Muscle of back (tissue), 13 donors: ENCODE measurements at places on chromosomes 7 and 10.

DNA sequence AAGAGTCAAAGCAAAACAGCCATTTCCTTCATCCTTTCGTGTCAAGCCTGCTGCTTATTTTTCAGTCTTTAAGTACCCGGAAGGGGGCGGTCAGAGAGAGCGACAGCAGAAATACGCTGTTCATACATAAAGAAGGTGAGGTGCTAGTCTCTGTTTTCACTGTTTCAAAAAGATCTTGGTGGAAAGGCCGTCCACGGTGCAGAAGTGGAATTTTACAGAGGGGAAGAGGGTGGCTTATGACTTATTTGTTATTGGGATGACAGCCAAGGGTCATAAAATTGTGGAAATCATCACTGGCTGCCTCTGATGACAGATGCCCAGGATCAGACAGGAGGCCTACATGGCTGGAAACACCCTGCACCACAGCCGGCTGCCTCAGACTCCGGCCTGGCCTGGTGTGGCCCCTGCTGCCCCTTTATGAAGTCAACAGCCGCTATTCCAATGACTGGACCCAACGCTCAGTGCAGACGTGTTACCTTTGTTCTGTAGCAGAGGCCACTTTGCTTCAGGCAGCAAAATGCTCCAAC lies 57.0 kb downstream of the HIPK2 start:
- DNase-seq = no peak

DNA sequence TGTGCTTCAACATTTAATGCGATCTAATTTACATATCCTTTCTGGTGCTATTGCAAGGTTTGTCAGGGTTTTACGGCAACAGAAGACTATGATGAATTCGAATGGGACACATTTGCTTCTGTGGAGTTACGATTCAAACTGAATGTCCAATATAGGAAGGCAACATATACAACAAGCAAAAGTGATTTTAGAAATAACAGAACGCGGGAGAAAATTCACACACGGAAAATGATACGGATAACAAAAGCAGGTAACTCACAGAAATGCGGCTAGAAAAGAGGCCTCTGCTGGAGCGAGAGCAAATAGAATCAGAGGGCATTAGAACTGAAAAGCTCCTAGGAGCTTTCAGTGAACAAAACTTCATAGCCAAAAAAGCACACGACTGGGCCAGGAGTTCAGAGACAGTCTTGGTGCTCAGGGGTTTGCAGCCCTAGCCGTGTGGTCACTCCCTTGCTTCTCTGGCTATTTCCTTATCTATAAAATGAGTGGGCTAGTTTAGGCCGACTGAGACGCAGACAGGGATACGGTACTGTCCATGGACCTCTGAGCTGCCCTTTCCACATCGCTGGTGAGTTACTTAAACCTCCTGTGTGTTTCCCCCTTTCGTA lies 557 bp upstream of the TAX1BP1 start:
- no peak for DNase-seq

GRCh38 chr10:10552948-10553347 lies 464.7 kb upstream of the CELF2 start:
- DNase-seq = no peak

DNA sequence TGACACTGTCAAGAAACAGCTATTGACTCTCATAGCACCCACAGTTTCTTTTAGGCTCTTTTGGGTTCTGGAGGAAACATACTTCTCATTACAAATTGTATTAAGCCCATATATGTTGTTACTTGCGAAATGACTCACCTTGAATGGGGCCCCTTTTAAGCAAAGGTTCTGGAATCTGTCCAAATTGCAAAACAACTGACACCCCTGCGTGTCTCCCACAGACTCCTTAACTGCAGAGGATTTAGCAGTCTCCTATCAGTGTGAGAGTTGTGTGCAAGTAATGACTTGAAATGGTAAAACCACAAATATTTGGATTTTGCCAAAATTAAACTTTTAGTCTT lies 192.3 kb downstream of the DNAJC1 start:
- DNase-seq = no peak

- no peak for DNase-seq
Observed at GRCh38 chr10:47365431-47366180, 17.4 kb downstream of the RBP3 start.

GRCh38 chr7:157714166-157715070 lies 377.6 kb downstream of the DNAJB6 start:
- no peak for DNase-seq

- DNase-seq = peak; percentile 7
Observed at GRCh38 chr10:61503051-61503450, 49.9 kb upstream of the TMEM26 start.

DNA sequence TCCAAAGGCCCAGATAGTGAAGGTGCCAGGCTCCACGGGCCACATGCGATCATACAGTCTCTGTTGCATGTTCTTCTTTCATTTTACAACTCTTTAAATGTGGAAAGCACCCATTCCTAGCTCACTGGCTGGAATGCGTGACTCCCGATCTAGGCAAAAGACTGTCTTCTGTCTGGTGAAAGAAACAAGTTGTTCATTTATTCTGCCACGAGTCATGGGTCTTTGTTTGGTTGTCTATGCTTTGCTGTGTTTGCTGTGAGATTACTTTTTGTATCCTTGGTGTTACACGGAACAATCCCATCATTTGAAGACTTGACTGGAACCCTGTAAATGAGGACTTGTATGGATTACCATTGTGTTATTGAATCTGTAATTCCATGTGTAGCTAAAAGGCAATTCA lies 41.9 kb downstream of the NPVF start:
- no peak for DNase-seq

GRCh38 chr7:151984612-151985011 lies 28.4 kb downstream of the GALNTL5 start:
- no peak for DNase-seq

DNA sequence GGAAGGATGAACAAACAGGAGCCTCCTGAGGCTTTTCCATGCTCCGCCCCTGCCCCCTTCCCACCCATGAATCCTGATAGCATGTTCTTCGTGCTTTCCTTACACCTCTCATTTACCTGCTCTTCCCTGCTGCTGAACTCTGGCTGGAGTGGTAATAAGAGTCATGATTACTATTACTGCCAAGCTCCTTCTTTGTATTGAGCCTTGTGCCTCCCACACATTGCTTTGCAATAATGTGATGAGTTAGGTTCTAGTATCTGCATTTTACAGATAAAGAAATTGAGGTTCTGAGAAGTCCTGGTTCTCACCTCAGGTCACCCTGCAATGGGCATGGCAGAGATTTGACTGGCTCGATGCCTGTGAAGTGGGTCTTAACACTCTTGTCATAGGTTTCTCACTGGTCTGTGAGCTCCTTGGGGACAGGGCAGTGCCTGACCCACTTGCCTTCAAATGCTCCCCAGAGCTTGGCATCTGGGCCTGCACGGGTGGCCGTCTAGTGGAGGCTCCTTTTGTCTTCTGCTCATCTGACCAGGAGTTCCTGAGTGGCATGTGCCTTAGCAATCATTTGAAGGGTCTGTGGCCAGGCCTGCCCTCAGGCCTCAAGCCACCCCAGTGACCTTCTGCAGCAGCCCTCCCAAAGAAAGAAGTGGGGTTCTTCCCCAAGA lies 309.2 kb upstream of the ZMIZ1 start:
- DNase-seq = no peak

GRCh38 chr7:129315960-129316359 lies 91.1 kb downstream of the AHCYL2 start:
- peak; percentile 66 for DNase-seq

DNA sequence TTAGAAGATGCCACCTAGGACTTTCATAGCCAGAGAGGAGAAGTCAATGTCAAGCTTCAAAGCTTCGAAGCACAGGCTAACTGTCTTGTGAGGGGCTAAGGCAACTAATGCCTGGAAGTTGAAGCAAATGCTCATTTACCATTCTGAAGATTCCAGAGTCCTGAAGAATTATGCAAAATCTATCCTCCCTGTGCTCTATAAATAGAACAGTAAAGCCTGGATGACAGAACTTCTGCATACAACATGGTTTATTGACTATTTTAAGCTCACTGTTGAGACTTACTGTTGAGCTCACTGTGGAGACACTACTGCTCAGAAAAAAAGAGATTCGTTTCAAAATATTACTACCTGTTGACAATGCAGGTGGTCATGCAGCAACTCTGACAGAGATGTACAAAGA lies 28.6 kb downstream of the TNS3 start:
- DNase-seq = no peak
